Cerebellum (tissue), 4 donors: ENCODE measurements at places on chromosomes 11 and 22. TPM values are rescaled to one million over a fixed set of nuclear protein-coding genes. Genes with fewer than 3 reads are reported as not detected.

DNA sequence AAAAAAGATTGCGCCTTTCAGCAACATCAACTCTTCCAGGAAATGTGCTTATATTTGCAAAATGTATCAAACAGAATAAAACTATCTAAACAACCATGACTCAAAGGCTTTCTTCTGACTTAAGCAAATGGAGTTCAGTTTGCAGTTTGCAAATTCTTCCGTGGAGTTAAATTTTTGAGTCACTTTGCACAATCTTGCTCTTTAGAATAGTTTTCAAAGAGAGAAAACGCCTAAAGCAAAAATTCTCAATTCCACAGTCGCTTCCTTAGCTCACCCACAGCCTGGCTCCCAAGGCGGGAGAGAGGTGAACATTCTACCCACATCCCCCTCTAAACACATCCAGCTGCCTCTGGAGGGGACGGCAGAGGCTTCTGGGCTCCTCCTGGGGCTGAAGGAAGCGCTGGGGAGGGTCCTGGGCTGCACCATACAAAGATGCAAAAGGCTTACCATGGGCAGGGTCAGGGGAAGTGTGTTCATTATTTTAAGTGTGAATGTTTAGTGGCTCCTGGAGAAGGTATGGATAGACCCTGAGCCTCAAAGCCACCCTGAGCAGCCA lies 1487.3 kb downstream of the TBC1D22A start:
- DNase-seq = no peak

DNA sequence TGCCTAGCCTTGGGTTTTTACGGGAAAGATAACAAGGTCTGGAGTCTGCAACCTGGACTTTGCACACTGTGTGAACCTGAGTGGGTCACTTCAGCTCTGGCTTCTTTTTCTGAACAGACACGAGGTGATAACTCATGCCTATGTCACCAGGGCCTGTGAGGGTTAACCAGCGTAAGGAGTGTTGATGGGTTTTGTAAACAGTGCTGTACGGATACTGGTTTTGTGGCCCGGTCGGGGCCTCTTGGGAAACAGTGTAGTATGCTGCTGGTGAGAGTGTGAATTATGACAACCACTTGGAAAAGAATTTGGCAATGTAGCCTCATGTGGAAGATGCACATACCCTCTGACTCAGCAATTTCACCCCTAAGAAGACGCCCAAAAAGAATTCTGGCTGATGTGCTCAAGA lies 266.8 kb downstream of the MN1 start:
- DNase-seq = no peak

DNA sequence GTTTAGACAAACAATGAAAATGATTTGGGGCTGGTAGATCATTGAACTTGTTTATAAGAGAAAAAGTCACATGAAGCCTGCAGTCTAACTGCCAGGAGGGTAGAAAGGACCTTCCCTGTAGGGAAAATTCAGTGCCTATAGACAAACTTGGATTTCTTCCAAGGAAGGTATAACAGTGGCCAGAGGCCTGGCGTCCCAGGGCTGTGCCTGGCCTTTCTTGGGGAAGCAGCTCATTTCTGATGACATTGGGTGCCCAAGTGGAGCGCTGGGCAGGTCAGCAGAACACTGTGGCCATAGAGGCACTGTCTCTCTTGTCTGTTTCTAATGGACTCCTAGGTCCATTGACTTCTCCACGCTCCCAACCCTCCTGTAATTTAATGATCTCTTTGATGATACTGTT lies 6.6 kb upstream of the FXYD6 start:
- DNase-seq = no peak

DNA sequence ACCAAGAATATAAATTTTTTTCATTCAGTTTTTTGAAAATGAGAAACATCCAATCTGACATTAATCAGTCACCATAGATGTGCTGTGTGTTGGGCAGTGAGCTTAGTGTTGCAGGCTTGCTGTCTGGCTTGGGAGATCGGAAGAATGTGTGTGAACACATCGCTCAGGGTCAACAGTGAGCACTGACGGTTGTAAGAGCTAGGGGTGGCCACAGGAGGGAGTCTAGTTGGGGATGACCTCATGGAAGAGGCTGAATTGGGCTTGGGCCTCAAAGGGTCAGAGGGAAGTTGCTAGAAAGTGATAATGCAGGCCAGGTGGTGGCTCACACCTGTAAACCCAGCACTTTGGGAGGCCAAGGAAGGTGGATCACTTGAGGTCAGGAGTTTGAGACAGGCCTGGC lies 375.4 kb downstream of the DDX10 start:
- no peak for DNase-seq

DNA sequence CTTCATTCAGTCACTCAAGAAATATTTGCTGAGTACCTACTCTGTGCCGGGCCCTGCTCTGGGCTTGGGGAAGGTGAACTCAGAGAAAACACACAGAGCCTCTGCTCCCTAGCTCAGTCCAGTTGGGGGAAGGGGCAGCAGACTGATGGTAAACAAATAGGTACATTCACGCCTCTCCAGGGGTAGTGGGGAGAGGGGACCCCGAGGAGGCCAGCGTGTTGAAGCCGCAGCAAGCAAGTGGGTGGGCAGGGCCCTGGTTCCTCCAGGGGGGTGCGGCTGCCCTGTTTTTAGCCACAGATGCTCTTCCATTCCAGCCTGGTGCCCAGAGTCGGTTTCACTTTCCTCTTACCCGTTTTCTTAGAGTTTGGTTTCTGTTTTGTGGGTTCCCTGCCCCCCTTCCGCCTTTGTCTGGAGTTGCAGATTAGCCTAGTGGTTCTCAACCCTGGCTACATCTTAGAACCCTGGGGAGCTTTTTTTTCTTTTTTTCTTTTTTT lies 8.7 kb downstream of the DRAP1 start:
- no peak for DNase-seq

DNA sequence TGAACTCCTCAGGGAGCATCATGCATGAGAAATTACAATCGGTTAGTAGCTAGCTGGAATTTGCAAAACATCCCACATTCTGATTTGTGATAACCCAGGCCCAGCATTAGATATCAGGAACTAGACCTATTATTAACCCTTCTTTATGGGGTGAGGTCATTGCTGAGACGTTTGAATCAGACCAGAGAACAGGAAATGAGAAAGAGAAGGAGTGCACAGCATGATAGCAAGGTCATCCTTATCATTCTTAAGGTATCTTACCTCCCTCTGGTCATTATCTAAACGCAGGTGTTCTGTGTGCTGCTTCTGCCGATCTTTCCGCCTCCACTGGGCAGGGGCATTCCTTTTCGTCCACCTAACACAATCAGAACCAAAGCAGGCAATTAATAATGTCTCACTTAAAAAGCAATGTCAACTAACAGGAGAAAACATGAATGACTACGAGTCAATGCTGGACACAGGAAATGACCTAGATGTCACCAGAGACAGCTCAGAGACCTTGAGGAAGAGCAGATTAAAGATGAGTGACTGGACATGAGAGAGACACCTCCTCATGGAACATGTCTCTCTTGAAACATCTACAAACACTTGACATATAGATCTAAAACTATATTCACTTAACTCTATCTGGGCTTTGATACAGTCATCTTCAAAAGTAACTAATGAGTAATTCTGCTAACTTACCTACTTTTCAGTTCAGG lies 78.3 kb upstream of the SCUBE2 start:
- DNase-seq = no peak

GRCh38 chr11:122344215-122344614 lies 228.2 kb upstream of the BLID start:
- no peak for DNase-seq

GRCh38 chr11:101960231-101960630 lies 43.9 kb upstream of the ANGPTL5 start:
- no peak for DNase-seq

GRCh38 chr11:38365274-38365673 lies 1767.2 kb upstream of the RAG2 start:
- DNase-seq = no peak

GRCh38 chr11:1899090-1899489 lies 7.4 kb upstream of the PRR33 start:
- DNase-seq = no peak

- no peak for DNase-seq
Measured at GRCh38 chr11:124150684-124151083, 32.5 kb upstream of the OR10D3 start.

GRCh38 chr11:70159627-70160570 lies 43.2 kb upstream of the FADD start:
- no peak for DNase-seq

DNA sequence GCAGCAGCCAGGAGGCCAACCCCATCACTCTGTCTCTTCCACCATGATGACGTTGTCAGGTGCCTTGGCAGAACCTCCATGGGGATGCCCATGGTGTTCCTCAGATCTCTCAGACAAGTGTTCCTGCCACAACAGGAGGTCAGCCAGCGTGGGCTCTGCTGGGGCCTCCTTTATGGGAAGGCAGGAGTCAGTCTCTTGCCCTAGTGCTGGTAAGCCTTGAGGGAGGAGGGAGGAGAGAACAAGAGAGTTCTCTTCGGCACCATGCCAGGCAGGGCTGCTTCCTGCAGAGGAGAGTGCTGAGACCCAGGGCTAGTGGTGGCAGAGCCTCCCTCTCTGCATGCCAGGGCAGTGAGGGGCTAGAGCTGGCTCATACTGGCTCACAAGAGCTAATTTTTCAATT lies 32.5 kb downstream of the GNAZ start:
- no peak for DNase-seq

The OR5B17 gene
- not detected for total RNA-seq

The DCDC1 gene
- total RNA-seq = 54.1 TPM

The P4HA3 gene
- total RNA-seq = 0.45 TPM

The MS4A3 gene
- total RNA-seq = 0.82 TPM

The PAMR1 gene
- total RNA-seq = 2.4 TPM

The TSPAN18 gene
- 31.9 TPM for total RNA-seq

The LMO2 gene
- total RNA-seq = 16.1 TPM

The OR52H1 gene
- total RNA-seq = 0.82 TPM

The GLB1L3 gene
- 0.45 TPM for total RNA-seq

The NLRP14 gene
- 1.6 TPM for total RNA-seq

The CARNS1 gene
- 0.18 TPM for total RNA-seq

The INS gene
- total RNA-seq = not detected

The C11orf21 gene
- total RNA-seq = 0.27 TPM

The MMP13 gene
- 0.18 TPM for total RNA-seq
